ENCODE measurements at places on chromosomes 3 and 15.

DNA sequence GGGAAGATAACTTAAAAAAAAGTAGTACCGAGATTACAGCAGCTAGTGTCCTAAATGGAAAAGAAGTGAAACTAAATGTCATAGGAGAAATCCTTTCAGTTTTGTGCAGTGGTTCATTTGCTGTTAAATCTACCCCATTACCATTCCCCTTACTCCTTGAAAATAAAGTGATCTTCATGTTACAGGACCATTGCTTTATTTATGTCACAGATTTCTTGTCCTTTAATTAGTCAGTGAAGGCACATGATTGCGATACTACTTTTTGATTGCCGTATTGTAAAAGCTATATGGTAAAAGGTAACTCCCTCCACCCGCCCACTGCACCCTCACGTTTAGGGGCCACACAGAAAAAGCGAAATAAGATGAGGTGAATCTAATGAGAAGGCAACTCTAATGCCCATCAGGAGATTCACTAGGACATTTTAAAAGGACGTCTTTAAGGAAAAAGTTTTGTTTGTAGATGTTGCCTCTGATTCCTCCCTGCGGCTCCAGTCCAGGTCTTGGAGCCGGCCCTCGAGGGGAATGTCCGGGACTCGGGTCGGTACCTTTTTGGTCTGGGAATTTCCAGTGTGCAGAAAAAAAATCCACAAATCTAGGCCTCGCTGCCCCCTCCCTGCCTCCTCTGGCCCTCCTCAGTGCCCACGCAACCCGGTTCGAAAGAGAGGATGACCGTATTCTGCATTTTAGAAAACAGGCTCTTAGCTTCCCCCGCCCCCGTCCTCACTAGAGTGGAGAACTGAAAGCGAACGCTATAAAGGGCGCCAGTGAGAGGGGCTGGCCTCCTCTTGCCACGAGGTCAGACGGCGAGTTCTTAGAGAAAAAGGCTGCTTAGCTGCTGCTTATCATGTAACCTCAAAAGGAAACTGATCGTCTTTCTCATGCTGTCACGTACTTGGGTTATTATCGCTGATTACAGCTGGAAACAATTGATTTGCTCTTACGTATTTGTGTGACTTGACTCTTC lies 21.8 kb upstream of the NFKBIZ start:
- no peak for DNase-seq

- no peak for DNase-seq
Observed at GRCh38 chr3:188939814-188940572, 231.8 kb upstream of the TPRG1 start.

DNA sequence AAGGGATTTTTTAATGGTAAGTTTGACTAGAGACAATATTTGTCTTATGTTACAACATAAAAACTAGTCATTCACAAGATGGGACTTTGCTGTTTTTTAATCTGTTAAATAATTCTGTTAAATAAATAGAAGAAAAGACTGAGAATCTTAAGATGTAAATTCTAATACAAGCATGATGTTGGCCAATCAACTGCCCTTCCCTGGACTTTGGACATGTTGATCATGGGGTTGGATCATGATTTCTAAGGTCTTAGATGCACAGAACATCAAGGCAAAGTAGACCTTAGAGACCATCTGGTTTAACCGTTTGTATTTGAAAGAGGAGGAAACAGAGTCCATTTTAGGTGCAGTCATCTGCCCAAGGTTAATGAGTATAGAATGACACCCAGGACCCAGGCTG lies 10.9 kb downstream of the MASP1 start:
- DNase-seq, result no peak

GRCh38 chr3:73098873-73099272 lies 37.4 kb downstream of the EBLN2 start:
- DNase-seq, result no peak
